ENCODE measurements at places on chromosomes 12 and 14. TPM values are rescaled to one million over a fixed set of nuclear protein-coding genes. Genes with fewer than 3 reads are reported as not detected.

DNA sequence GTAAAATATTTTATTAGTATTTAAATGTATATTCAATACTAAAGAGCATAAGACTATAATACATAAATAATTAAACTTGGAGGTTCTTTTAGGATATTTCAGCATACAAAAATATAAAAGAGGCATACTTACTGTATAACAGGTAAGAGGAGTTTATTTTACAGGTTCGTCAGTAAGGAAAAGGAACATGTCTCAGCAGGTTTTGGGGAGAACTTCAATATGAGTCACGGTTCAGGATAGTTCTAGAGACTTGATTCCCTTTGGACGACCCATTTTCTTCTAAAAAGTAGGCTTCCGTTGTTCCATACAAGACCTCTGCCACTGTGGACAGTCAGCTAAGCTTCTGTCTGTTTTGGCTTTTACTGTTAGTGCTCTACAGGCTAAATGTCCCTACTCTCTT is 181.1 kb downstream of the ALX1 start:
- DNase-seq = no peak

STAC3 gene
- 20.2 TPM for total RNA-seq

GRCh38 chr12:57454566-57455373 is at the start of gene INHBE:
TSS of gene INHBE (plus strand) at chr12:57455307. CDS start at chr12:57455537, 230 bp downstream.
- no peak for DNase-seq

AICDA gene
- total RNA-seq = 0.20 TPM

DNA sequence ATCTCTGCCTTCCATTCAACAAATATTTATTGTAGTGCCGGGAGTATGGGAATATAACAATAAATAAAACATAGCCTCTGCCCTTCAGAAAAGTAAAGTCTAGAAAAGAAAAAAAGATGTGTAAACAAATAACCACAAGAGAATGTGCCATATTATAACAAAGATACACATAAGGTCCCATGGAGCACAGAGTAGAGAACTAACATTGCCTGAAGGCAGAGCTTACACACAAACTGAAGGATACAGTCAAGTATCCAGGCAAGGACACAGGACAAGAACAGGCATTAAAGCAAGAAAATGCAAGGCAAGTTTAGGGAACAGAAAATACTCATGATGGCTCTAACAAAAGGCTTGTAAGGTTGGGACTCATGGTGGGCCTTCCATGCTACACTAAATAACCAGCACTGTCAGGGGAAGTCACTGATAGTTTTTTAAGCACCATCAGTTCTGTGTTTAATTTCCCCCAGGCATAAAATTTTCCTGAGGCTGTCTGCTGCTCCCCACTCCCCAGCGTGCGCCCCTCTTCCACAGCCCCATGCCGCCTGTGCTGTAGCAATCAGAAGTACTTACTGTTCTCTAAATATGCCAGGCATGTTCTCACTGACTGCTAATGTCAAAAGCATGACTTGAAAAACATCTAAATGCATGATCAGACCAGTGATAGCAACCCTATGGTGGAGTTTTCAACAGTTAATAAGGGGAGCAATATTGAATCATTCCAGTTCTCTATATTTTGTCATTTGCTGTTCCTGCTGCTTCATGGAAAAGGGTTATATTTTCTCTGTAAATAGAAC is 77.8 kb downstream of the ANKS1B start:
- DNase-seq = no peak

DNA sequence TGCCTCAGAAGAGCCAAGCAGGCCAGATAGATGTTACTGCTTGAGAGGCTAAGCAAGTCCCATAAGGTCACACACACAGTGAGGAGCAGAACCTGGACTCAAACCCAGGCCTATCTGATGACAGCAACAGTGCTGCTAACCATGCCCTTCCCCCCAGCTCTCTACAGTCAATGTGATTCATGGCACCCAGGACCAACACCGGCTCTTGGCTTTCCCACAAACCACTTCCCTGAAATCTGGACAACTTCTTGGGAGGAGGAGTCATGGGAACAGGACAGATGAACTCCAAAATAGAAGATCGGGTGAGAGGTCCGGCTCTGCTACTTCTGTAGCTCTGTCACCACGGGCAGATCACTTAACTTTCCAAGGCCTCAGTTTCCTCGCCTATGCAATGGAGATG is 716 bp upstream of the PTGDR start:
- DNase-seq = no peak

DNA sequence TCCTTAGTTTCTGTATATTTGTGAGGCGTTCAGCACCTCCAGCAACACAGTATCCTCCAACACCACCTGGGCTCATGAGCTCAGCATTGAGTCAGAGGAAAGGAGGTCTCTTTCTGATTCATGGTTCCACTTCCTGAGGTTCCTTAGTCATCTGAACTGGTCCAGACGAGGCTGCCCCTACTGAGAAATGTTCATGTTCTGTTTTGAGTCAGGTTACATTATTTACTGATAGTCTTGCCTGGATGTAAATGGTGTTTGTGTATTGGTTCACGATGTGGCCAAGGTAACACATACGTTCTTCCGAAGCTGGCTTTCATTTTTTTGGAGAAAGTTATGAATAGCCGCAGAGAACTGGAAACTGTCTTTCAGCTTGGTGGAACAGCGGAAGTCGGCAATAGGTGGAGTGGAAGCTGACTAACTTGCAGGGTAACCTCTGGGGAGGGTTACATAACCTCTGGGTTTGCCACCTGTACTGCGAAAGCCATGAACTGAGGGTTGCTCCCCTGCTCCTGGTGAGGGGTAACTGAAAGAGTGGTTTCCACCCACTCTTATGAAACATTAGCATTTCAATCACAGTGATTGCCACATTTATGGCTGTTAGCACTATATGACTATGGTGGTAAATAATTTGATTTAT is 42.2 kb upstream of the MANSC4 start:
- no peak for DNase-seq

RPS6KA5 gene
- 4.9 TPM for total RNA-seq
